NCI-H460 (cell line): ENCODE measurements at places on chromosomes 4 and X.

- DNase-seq, result no peak
These were observed 271.0 kb downstream of the AFF2 start for GRCh38 chrX:148771440-148771839.

DNA sequence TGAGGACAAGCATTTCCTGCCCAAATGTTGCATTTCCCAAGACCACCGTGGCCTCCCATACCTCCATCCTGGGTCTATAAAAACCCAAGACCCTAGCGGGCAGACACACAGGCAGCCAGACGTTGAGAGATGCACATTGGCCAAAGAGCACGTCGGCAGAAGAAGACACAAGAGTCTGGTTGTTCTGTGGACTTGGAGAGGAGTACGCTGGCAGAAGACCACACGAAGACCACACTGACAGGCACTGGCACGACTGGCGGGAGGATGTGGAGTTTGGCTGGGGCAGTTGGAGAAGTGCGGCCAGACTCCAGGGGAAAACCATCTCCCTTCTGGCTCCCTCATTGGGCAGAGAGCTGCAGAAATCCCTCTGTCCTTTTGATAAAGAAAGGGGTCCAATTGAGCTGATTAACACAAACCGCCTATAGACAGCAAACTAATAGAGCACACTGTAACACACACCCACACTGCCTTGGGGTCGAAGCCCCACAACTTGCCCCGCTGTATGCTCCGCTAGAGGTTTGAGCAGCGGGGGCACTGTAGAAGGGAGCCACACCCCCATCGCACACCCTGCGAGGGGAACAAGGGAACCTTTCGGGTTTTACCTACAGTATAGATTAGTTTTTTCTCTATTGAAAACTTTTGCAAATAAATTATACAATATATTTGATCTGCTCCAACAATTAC, 376.7 kb upstream of the KLHL4 start:
- no peak for DNase-seq

GRCh38 chr4:77820649-77821561, 1.7 kb upstream of the CNOT6L start:
- DNase-seq, result no peak

GRCh38 chr4:1559896-1560650, 124.0 kb downstream of the FAM53A start:
- peak; percentile 59 for DNase-seq

DNA sequence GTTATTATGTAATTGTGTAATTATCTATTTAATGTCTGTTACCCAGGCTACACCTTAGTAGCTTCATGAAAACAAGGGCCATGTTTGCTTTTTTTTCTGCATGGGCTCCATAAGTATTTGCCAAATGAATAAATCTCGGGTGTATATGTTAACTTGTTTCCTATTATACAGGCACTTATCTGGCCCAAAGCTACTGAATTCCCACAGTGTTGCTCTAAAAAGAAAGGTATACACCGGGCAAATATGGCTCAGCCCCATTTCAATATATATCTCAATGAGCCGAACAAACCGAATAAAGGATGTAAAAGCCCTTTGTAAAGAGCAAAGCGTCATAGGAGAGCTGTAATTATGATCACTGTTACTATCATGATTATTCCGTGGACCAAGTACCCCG, 767 bp downstream of the PAQR3 start:
- no peak for DNase-seq

DNA sequence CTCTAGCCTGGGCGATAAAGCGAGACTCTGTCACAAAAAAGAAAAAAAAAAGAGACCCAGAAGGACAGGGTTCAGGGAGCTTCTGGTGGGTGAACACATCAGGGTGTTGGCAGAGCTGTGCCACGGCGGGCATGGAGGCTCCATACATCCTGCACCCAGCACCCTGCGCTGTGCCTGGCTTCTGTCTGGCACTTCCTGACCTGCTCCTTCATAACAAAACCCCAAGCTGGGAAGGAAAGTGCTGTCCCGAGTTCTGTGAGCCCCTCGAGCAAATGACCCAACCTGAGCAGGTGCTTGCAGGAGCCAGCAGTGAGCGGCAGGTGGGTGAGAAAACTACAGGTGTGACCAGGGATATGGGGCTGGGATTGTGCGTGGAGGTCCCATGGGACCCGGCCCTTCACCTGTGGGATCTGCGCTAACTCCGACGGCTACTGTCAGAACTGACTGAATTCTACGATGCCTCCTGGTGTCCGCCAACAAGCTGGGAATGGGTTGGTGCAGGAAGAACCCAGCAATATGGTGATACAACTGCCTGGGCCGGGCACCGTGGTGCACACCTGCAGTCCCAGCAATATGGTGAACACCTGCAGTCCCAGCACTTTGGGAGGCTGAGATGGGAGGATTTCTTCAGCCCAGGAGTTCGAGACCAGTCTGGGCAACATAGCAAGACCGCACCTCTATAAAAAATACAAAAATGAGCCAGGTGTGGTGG, 18.9 kb downstream of the ASMTL start:
- no peak for DNase-seq

- no peak for DNase-seq
These were observed 40.5 kb upstream of the SLC2A9 start for GRCh38 chr4:10061650-10062415.

DNA sequence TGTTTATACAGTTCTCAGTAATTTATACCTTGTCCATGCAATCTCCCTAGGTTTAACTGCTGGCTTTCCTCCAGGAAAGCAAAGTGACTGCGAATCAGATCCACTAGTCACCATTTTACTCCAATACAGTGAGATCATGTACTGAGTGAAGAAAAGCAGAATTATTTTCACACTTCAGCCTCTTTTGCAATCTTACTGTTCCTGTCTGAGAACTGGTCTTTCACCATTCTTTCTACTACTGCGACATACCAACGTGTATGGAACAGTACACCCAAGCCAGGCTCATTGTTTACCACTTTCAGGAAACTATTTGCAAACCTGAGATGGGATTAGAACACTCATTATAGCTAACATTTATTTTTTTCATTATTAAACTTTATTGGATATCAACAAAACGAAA, 8.0 kb upstream of the MSL3 start:
- no peak for DNase-seq

- DNase-seq, result no peak
These were observed 131.2 kb upstream of the SPRY1 start for GRCh38 chr4:123265443-123265842.

DNA sequence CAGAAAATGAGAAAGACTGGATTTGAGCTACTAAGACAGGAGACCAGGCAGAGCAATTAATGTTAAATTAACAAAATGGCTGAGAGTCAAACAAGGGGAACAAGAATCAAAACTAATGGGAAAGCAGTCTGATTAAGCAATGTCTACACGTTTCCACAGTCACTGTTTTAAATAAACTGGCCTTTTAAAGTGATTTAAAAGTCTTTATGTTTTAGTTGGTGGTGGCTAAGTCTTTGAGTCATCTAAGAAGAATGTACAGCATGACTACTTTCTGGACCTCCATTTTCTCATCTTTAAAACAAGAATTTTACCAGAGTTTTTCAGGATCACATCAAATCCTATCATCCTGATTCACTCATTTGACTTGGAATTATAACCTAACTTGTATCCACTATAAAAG, 233.8 kb downstream of the ENOX2 start:
- no peak for DNase-seq

GRCh38 chrX:22742174-22742573, 257.6 kb upstream of the DDX53 start:
- peak; percentile 28 for DNase-seq

- no peak for DNase-seq
These were observed 730.2 kb downstream of the KCTD8 start for GRCh38 chr4:43718369-43718768.

- no peak for DNase-seq
These were observed 891 bp downstream of the XK start for GRCh38 chrX:37686369-37686995.

GRCh38 chr4:117326091-117326490, 240.7 kb upstream of the TRAM1L1 start:
- no peak for DNase-seq

- DNase-seq, result no peak
These were observed 30.7 kb downstream of the MSN start for GRCh38 chrX:65697915-65698796.

DNA sequence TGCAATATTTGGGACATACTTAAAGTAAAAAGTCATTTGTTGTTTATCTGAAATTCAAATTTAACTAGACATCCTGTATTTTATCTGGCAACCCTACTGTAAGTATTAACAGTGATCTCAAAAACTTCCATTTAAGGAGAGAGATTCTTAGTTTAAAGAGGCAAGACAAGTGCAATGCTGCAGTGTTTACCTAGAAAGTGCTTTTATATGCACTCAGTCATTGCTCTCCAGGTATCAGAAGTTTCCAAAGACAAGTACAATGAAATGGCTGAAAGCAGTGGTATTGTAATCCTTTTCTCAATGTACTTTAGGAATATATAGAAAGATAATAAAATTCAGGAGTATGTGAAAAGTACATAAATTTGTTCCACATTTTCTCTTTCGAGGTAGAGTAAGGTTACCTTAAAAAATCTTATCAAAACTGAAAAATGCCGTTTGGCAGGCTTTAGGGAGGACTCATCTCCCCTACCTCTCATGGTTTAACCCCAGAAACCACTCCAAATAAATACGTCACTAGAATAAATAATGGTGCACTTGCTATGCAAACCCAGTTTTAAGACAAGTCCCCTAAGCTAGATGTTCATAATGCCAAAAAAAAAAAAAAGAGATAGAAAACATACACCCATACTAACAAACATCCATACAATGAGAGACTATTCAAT, 45.7 kb downstream of the ELF2 start:
- no peak for DNase-seq

DNA sequence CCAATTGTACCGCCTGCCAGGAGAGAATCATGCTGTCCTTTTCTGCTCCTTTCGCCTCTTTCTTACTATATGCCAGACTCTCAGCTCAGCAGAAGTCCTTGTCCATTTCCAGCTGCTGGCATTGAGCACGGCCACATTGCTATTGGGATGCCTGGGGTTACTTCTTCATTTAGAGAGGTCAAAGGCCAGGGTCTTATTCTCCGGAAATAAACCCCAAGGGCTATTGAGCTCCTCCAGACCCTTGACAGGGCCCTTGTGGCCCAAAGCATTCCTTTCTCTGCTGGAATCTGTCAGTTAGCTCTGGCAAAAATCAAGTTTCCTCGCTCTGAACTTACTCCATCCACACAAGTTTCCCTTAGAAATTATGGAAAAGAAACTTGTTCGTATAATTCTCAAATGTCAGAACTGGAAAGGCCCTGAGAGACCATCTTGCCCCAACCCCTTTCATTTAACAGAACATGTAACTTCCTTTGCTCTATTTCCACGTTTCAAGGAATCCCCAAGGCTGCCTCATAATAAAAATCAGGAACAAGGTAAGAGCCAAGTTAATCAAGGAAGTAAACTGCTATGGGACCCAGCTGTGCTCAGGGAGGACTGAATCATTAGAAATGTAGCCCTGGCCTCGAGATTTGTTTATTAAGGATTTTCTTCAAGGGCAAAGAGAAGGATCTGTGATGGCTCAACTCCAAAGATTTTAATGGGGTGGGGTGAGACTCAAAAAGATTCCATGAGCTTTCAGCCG, 11.8 kb downstream of the AKAP4 start:
- DNase-seq, result no peak

DNA sequence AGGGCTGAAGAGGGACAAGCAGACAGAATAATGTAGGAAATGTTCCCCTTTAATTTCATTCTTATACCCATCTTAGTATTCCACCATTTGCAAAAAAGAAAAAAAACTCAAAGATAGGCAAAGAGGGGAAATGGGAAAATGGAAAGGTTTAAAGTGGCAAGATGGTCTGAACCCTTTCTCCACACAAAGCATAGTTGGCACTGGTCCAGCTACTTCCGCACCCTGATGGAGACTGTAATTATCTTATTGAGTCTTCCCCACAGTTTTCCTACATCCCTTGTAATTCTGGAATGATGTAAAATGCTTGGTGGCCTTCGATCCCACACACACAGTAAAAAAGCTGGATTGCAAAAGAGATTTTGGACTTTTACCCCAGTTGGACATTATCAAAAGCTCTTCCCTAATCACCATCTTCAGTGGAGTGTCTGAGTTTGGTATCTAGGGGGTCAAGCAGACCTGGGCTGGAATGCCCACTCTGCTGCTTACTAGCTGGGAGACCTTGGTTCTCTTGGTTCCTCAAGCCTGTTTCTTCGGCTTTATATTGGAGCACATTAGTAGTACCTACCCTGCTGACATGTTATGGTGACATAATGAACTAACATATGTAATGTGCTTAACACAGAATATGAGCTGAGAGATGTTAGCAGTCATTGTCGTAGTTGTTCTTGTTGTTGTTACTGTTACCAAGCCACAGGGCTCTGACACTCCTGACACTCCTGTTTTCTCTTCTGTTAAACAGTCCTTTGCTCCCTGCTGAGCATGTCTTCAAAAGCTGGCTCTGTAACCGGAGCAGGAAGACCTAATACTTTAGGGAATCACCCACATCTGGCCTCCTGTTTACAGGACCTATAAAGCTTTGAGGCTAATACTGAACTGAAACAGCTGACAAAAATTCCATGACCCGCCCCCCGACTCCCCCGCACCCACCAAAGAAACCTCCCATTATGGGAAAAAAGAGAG, 4.7 kb downstream of the SRPX2 start:
- no peak for DNase-seq

GRCh38 chr4:35939751-35940150, 304.6 kb downstream of the ARAP2 start:
- DNase-seq, result no peak

DNA sequence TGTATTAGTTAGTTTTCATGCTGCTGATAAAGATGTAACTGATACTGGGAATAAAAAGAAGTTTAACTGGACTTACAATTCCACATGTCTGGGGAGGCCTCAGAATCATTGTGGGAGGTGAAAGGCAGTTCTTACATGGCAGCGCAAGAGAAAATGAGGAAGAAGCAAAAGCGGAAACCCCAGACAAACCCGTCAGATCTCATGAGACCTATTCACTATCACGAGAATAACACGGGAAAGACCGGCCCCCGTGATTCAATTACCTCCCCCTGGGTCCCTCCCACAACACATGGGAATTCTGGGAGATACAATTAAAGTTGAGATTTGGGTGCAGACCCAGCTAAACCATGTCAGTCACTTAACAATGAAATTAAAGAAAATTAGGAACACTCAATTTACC, 499.1 kb downstream of the FSTL5 start:
- no peak for DNase-seq

GRCh38 chr4:51895816-51896408, 53.0 kb downstream of the DCUN1D4 start:
- peak; percentile 71 for DNase-seq

DNA sequence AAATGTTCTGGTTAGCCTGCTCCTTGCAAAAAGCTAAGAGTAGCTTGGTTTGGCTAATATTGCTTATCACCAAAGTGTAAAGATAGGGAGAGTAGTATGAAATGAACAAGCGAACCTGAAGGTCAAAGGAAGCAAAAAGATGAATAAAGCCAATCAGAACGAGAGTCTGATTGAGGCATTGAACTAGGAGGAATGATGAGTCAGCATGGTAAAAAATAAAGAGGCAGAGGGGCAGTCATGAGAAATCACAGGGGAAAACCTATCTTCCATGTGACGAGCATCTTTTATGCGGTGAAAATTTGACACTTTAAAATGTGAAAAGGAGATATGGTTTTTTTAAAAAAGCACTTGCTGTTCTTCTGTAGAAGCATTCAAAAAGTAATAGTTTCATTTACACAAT, 533.7 kb downstream of the SPOCK3 start:
- no peak for DNase-seq

GRCh38 chr4:26185436-26185835, 135.4 kb upstream of the RBPJ start:
- DNase-seq, result no peak
